ENCODE measurements at places on chromosomes 7 and 10.

- DNase-seq = no peak
Measured at GRCh38 chr7:41969561-41970105, 266.7 kb upstream of the INHBA start.

DNA sequence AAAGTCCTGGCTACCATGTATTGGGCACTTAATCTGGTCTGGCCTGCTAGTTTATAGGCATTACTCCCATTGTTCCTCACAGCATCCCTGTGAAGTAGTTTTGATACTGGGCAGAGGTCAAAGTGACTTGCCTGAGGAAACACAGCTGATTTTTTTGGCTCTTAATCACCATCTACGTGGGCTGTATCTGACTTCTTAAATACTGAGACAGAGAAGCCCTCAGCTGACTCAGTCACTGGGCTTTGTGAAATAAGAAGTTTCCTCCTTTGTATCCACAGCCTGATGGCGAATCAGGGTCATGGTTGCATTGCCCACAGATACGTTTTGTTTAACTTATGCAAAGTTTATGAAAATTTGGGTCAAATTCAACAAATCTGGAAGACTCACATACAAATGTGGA, 13.2 kb downstream of the TACR2 start:
- DNase-seq = no peak

- DNase-seq = no peak
Measured at GRCh38 chr10:123433539-123433938, 232.6 kb upstream of the GPR26 start.

GRCh38 chr10:103512591-103513379, 19.3 kb downstream of the NEURL1 start:
- no peak for DNase-seq

GRCh38 chr10:123571978-123572377, 94.2 kb upstream of the GPR26 start:
- no peak for DNase-seq

DNA sequence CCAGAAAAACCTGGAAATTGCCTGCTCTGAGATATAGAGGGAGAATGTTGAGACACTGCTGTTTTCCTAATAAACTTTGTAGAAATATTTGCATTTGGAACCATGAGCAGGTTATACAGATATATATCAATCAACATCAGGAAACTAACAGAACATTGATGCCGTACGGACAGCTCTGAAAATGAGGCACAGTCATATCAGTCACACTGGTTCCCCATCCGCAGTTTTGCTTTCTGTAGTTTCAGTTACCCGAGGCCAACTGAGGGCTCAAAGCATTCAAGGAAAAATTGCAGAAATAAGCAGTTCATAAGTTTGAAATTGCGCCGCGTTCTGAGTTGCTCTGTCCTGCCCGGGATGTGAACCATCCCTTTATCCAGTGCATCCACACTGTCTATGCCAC, 137.9 kb downstream of the KLF6 start:
- no peak for DNase-seq

DNA sequence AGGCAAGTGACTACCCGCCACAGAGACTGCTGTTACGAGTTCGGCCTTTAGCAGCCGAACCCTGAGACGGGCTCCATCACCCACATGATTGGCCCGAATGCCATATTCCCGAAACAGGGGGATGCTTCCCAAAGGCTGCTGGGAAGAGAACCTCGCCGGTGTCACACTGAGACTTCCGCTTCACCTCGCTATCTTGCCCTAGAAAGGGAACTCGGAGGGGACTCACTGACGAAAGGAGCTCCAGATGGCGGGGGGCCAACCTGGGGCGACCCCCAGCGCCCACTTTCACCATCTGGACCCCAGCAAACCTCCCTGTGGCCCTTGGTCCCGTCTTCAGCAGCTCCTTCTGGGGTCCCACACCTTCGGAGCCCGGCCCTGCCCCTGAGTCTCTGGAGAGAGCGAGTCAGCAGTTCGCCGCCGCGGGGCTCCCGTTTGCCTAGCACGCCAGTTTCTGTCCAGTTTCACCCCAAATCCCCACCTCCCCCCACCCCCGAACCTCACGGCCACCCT, 529 bp downstream of the HPS1 start:
- no peak for DNase-seq

GRCh38 chr7:70836946-70837345, 295.0 kb upstream of the GALNT17 start:
- no peak for DNase-seq
